Pancreas (tissue), 10 donors: ENCODE measurements at places on chromosomes 13 and 19. TPM values are rescaled to one million over a fixed set of nuclear protein-coding genes. Genes with fewer than 3 reads are reported as not detected.
A peak's percentile ranks its signal among the peaks of the same experiment; 100 is the strongest.

Gene CEACAM7
- total RNA-seq: 2.5 TPM

Gene PEG3
- total RNA-seq: 2.2 TPM

Gene IGSF23
- total RNA-seq: 1.2 TPM

Gene SLC6A16
- 1.5 TPM for total RNA-seq

Gene ZNF805
- 4.1 TPM for total RNA-seq

Gene NDUFA3
- 27.7 TPM for total RNA-seq

Gene SCAF1
- 27.9 TPM for total RNA-seq

Gene FAM124A
- total RNA-seq: 1.6 TPM

Gene ATP8B3
- 0.51 TPM for total RNA-seq

Gene ZNF724
- 0.87 TPM for total RNA-seq

Gene CRX
- not detected for total RNA-seq

Gene DENND1C
- total RNA-seq: 3.2 TPM

Gene GJB2
- 0.65 TPM for total RNA-seq

Gene DCT
- total RNA-seq: 0.83 TPM

GRCh38 chr13:106467427-106468122 is 67.9 kb downstream of the EFNB2 start:
- no peak for DNase-seq

GRCh38 chr13:78700121-78700910 is 41.4 kb upstream of the OBI1 start:
- no peak for DNase-seq

- no peak for DNase-seq
Measured at GRCh38 chr13:21698817-21699679, 28.2 kb downstream of the FGF9 start.

DNA sequence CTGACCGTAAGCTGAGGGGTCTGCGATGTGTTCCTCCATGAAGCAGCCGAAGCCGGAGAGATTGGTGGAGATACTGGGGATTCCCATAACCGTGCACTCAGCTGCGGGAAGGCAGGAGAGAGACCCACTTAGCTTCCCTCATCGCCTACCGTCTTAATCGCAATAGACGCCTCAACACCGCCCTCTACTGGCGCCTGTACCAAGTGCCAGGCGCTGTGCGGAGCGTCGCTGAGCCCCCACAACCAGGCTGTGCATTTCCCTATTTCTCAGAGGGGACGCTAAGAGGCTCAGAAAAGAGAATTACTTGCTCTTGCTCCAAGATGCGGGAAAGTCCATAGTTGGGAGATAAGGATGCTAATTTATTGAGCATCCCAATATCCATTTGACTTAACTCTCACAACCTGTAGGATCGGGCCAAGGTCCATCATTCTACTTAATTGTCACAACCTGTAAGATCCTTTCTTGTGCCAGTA is 5.8 kb downstream of the FTL start:
- peak; percentile 76 for DNase-seq

GRCh38 chr19:290372-291005 is 714 bp downstream of the PLPP2 start:
- DNase-seq: peak; percentile 73

DNA sequence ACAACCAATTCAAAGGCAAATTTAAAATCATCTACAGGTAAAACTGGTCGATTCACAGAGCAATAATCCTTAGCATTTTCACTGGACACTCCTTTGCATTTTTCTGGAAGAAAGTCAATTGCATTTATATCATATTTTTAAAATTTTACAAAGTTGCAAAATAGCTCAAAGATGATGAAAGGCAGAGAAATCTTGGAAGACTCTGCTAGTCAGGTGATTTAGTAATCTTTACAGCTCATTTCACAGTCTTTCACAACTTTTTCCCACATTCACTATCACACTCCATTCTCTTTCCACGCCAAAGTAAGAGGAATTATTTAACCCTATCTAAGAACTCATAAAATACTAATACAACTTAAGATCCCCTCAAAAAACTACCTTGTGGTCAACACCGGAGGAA is 1063.8 kb downstream of the EFNB2 start:
- no peak for DNase-seq

DNA sequence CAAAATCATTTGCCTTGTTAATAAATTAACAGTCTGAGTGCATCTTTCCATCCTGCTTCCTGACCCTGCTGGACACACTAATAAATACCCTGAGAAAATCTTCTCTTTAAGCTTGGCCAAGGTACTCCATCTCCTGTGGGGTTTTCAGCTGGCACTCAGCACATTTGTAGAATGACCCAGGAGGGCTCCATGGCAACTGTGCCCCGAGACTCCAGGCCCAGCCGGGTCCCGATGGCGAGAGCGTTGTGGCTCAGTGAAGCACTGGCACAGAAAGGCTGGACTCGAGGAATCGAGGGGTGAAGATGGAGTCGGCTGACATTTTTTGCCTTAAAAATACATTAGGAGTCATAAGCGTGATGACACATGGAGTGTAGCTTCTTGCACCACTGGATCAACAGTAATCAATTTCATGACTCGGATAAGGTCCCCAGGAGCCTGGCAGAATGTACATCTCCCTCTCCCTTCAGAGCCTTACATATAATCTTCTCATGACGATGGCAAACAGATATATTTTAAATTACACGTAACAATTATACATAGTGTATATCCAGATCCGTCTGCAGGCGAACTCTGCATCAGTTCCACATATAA is 85.4 kb downstream of the SLC7A1 start:
- no peak for DNase-seq

- no peak for DNase-seq
Measured at GRCh38 chr19:4060621-4061177, 6.0 kb downstream of the ZBTB7A start.

DNA sequence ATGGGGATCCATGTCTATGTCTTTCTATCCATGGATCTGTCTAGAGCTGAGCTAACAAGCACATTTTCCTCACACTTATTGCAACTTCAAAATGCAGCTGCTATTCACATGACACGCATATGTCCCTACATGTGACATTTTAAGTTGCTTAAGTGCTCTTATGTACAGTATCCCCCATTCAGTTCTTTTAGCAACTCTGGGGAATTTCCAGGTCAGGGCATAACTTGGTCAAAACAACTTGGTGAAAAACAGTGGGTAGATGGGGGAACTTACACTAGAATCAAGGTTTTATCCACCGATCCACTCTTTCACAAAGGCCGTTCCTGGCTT is 73.0 kb downstream of the COL4A1 start:
- no peak for DNase-seq

DNA sequence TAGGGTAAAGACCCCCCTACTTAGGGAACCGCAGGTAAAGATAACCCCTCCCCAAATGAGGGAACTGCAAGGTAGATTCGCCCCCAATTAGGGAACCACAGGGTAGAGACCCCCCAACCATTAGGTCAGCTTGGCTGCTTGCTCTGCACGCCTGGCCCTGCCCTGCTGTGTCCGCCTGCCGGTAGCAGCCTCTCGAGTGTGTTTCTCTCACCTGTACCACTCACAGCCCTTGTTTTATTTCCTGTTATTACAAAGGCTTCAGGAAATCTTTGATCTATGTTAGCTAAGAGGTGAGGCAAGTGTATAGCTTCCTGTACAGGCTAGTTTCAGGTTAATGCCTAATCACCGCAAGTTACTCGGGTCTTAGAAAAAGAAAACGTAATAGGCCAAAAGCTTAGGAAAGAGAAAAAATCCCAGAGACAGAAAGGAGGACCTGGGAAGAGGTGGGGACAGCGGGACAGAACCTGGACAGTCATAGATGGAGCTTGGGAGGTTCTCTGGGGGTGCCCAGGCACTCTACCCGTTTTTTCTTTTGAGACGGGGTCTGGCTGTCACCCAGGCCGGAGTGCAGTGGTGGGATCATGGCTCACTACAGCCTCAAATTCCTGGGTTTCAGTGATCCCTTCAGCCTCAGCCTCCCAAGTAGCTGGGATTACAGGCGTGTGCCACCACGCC is 23.1 kb upstream of the EIF3G start:
- no peak for DNase-seq

GRCh38 chr13:71285700-71286099 is 581.3 kb downstream of the DACH1 start:
- DNase-seq: no peak

GRCh38 chr19:17469092-17469480 is 1.2 kb upstream of the SLC27A1 start:
- no peak for DNase-seq

- DNase-seq: no peak
Measured at GRCh38 chr13:109910194-109910593, 123.8 kb upstream of the IRS2 start.

DNA sequence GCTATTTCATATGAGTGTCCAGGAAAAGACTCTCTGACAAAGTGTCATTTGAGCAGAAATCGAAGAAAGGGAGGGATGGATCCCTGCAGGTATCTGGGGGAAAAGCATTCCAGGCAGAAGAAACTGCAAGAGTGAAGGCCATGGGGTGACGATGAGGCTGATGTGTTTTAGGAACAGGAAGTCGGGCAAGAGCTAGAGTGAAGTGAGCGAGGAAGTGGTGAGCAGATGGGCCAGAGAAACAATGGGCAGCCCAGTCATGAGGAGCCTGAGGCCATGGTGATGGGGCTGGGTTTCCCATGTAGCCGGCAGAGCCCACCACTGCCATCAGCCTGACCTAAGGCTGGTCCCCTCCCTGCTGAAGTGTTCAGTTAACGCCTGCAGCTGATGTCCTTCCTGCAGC is 150.2 kb downstream of the TNFSF13B start:
- DNase-seq: no peak

GRCh38 chr13:44159633-44160279 is 213.9 kb upstream of the SERP2 start:
- no peak for DNase-seq

- DNase-seq: peak; percentile 25
Measured at GRCh38 chr19:54029930-54030490, 33.7 kb downstream of the VSTM1 start.

GRCh38 chr19:16896146-16897028 is 7.6 kb downstream of the F2RL3 start:
- peak; percentile 75 for DNase-seq

- DNase-seq: no peak
Measured at GRCh38 chr19:47022541-47023447, 3.2 kb downstream of the NPAS1 start.

GRCh38 chr19:45900738-45901431 is 1.5 kb downstream of the MYPOP start:
- no peak for DNase-seq

DNA sequence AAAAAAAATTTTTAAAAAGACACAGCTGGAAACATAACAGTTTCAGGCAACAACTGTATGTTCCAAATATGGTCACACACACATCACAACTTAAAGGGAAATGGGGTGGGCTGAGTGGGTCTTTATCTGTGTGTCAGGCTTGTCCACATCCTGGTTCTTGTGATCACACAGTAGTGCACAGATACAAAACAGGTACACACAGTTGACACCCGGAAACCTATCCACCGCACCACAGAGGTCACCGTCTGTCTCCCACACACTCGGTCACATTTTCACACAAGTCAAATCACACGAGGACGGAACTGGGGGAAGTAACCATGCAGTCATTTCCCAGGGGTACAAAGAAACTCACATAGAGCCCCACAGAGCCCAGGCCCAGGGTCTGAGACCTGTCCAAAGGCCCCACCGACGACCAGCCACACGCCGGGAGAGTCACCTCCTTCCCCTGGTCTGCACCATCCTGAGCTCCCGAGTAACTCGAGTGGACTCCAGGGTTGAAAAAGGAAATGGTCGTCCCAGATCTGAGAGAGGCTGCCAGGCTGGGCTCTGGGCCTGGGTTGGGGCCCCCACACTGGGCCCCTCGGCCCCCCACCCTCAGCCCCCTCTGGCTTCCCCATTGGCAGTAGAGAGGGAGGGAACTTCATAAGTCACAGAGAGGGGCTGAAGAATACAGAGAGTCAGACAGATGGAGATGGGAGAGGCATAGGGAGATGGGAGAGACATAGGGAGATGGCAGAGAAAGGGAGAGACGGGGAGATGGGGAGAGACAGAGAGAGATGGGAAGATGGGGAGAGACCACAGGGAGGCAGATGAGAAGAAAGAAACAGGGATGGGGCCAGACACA is 1.3 kb upstream of the PPAN start:
- no peak for DNase-seq

DNA sequence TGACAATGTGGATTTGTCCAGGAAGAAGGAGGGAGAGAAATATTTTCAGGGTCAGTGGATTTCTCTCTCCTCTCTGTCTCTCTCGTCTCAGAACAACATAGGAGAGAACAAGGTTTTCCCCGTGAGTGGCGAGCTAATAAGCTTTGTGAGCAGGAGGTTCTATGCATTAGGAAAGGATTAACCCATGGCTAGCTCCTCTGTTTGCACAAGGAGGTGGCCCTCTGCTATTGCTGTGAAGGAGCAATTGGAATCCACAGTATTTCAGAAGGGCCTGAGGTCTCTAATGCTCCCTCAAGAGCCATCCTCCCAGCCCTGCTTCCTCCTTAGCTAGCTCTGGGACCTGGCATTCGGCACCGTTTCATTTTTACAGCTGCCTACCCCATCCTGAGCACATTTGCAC is 288.9 kb upstream of the MAB21L1 start:
- no peak for DNase-seq

DNA sequence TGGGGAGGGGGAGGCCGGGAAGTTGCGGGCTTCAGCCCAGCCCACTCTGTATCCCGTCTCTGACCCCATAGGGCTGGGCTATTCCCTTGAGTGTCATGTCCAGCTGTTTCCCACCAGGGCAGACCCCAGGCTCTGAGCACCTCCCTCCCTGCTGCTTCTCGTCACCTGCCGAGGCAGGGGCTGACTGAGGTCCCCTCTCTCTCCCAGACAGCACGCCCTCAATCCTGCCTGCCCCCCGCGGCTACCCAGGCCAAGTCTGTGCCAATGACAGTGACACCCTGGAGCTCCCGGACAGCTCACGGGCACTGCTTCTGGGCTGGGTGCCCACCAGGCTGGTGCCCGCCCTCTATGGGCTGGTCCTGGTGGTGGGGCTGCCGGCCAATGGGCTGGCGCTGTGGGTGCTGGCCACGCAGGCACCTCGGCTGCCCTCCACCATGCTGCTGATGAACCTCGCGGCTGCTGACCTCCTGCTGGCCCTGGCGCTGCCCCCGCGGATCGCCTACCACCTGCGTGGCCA is 625 bp downstream of the F2RL3 start:
- DNase-seq: peak; percentile 66

GRCh38 chr13:41652735-41653361 is 195.5 kb downstream of the RGCC start:
- DNase-seq: no peak

- no peak for DNase-seq
Measured at GRCh38 chr13:24927810-24928404, 163.9 kb downstream of the RNF17 start.

DNA sequence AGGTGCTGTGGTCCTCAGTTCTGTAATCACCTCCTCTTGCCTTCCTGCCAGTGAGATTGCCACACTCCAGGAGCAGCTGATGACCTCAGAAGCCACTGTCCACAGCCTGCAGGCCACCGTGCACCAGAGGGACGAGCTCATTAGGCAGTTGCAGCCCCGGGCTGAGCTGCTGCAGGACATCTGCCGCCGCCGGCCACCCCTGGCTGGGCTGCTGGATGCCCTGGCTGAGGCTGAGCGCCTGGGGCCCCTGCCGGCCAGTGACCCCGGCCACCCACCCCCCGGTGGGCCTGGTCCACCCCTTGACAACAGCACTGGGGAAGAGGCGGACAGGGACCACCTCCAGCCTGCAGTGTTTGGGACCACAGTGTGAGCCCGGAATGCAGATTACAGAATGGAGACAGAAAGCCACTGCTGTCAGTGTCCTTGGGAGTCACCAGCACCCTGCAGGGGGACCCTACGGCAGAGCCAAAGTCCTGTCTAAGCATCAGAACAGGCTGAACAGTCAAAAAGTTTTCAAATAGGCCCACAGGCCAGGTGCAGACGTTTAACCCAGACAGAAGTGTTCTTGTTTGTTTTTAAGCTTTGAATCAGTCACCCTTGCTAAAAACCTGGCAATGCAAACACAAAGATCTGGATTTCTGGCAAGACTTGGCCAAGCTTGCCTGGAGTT is 4.2 kb downstream of the VMAC start:
- DNase-seq: peak; percentile 11
